ENCODE measurements at places on chromosomes 16 and 17.

GRCh38 chr17:80876950-80877728 is 114.5 kb upstream of the CHMP6 start:
- no peak for DNase-seq

DNA sequence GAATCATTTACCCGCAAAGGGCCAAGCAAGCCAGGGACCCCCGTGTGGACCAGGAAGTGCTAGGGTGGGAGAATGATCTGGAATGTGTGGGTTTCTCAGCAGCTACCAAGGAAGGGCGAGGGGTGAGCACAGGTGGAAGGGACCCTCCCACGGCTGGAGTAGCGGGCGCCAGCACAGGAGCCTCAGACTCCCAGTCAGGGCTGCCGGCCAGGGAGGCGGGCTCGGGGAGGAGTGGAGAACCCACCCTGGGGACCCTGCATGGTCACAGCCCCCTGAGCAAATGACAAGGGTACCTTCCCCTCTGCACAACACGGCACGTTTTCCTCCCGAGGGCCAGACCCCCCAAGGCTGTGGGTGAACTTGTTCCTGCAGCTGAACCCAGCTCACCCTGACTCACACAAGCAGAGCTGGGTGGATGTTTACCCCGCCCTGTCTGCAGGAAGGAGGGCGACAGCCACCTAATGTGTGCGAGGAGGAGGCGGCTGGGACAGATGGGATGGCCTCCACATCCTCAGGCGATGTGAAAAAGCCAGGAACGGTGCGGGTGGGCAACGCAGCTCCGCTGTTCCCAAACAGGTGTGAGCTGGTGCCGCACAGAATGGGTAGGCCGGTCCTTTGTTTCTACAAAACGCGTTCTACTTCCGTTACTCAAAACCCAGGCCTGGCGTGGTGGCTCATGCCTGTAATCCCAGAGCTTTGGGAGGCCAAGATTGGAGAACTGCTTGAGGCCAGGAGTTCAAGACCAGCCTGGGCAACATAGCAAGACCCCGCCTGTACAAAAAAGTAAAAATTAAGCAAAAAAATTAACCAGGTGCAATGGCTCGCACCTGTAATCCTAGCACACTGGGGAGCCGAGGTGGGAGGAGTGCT is 6.2 kb downstream of the ECI1 start:
- DNase-seq, result no peak

GRCh38 chr16:30761427-30761927 is 385 bp downstream of the CFAP119 start:
- DNase-seq, result no peak

GRCh38 chr16:79885320-79885719 is 284.8 kb upstream of the MAF start:
- DNase-seq, result no peak

DNA sequence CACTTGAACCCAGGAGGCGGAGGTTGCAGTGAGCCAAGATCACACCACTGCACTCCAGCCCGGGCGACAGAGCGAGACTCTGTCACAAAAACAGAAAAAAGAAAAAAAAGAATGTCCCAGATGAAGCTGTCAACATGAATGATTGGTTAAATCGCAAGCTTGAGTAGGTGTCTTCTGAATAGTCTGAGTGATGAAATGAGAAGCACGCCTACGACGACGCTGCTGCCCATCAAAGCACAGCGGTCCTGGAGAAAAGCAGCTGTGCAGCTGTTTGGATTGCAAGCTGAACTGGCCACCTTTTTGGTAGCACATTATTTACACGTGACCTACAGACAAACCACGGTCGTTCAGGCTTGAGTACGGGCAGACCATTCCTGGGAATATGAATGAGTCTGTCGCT is 12.5 kb downstream of the ADCY9 start:
- DNase-seq, result no peak

- DNase-seq, result peak; percentile 90
Measured at GRCh38 chr17:8192070-8192815, 2.3 kb upstream of the BORCS6 start.

Measured in cardiac septum (tissue), 1 donor.